ENCODE measurements at places on chromosomes 4 and X.

DNA sequence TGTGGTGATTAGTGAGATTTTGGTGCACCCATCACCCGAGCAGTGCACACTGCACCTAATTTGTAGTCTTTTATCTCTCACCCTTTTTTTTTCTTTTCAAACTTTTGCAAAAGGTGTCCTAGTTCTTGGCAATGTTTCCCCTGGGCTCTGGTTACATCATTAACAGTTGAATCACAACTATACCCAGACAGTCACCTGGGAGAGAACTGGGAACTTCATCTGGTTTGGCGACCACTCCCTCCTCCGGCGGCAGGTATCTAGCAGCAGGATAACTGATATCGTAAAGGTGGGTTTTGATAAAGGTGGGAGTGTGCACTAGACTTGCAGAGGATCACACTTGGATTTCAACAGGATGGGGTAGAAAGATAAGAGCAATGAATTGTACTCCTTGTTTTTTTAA is 140.5 kb downstream of the CHIC2 start:
- DNase-seq = no peak

- no peak for DNase-seq
These were observed 59.6 kb downstream of the LEF1 start for GRCh38 chr4:108109111-108109510.

GRCh38 chr4:94372991-94373390 is 30.4 kb upstream of the HPGDS start:
- DNase-seq = no peak

- no peak for DNase-seq
These were observed 341.8 kb downstream of the MAGEB5 start for GRCh38 chrX:26557691-26558321.

GRCh38 chr4:15926486-15926885 is 12.1 kb downstream of the FGFBP1 start:
- DNase-seq = no peak

DNA sequence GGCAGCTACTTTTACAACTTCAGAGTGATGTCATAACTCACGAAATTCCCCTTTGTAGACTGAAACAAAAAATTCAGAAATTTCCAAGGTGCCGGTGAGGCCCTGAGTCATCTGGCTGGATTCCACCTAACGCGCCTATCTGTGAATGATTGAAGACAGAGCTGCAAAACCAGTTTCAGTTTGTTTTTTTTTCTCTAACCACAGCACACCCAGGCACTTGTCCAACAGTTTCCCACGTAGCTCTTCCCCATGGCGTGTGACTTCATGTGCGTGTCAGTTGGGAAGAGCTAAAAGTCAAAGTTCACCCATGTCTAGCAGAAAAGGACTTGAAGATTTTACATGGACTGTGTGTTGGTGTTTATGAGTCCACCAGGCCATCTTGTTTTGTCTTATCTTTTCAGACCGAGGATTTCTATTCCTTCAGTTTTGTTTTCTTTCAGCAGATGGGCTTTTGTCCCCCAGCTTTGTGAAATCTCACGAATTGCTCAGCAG is 16.4 kb downstream of the TCEANC start:
- DNase-seq = peak; percentile 39

GRCh38 chrX:12210196-12210815 is 72.0 kb downstream of the FRMPD4 start:
- DNase-seq = no peak

GRCh38 chr4:2934077-2934812 is 29.0 kb downstream of the NOP14 start:
- DNase-seq = no peak
